ENCODE measurements at places on chromosomes 1 and 21.

GRCh38 chr1:219472596-219472995 is 140.3 kb downstream of the ZC3H11B start:
- DNase-seq: no peak

- DNase-seq: no peak
Measured at GRCh38 chr1:79896140-79896539, 889.6 kb upstream of the ADGRL4 start.

DNA sequence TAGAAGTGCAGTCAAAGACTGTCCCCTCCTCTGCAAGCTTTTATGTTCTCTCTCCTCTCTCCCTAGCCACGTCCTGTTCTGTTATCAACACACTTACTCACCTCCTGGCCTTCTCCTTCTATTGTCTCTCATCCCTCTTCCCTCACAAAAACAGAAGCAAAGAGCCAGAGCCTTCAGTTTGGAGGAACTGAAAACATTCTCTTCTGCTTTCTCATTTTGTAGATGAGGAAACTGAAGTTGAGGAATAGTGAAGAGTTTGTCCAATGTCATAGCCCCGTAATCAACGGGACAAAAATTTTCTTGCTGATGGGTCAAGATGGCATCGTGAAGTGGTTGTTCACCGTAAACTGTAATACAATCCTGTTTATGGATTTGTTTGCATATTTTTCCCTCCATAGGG is 1.9 kb downstream of the NLRP3 start:
- no peak for DNase-seq

GRCh38 chr1:19739628-19740027 is 60.1 kb downstream of the TMCO4 start:
- no peak for DNase-seq

- DNase-seq: no peak
Measured at GRCh38 chr1:38000529-38001455, 4.5 kb downstream of the FHL3 start.

GRCh38 chr1:235892202-235892601 is 25.5 kb upstream of the LYST start:
- no peak for DNase-seq

GRCh38 chr1:228152918-228153258 is 3.2 kb downstream of the GJC2 start:
- no peak for DNase-seq

DNA sequence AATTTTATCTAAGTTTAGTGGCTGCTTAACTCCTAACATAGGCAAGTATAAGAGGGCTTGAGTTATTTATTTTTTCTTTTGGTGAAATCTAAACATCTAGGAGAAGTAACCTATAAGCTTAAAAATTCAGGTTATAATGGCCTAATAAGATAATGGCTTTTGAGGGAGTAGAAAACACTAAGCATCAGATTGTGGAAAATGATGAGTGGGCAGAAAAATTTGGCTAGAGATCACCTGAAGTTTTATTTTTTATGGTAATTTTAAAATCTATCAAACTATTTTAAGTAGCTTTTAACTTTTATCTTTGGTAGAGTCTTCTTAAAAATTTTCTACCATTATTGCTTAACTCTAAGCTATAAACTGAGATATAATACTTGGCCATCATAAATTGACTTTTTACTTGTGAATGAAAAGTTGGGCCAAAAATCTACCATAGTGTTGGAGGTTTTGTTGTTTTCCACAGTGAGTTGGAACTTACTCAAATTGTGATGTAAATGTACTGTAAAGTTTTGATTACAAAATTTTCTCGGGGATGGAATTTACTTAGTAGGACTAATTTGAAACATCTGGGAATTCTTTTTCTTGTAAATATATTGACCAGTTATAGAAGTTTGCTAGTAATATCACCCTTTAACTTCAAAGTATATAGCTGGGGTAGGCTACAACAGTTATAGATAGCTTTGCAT is 63.9 kb downstream of the USP25 start:
- no peak for DNase-seq

DNA sequence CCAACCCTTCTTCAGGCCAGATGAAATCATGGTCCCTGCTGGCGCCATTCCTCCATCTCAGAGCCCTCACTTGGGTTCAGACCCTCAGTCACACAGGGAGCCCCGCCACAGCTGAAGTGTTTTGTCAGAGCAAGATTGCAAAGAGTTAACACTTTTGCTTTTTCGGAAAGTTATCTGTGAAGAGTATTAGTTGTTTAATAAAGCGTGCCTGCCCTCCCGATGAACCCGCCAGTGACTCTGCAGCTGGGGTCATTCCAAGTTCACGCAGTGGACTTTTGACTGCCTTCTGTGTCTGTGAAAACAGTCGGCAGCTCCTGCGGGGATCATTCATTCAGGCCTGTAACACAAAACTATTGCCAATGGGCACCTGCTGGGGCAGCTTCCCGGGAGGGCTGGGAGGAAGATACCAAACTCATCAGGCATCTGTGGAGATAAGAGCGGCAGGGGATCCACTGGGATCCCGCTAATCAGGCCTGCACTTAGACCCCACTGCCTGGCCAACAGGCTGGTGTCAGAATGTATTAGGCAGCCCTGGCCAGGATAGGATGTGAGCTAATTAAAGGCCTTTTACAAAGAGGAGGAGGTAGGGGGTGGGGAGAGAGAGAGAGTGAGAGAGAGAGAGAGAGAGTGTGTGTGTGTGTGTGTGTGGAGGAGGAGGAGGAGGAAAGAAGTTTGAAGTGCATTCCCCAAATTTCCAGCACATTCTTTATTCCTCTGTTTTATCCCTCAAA is 184.5 kb downstream of the DHRS3 start:
- DNase-seq: no peak

GRCh38 chr1:183604038-183604808 is 14.0 kb upstream of the NCF2 start:
- no peak for DNase-seq

DNA sequence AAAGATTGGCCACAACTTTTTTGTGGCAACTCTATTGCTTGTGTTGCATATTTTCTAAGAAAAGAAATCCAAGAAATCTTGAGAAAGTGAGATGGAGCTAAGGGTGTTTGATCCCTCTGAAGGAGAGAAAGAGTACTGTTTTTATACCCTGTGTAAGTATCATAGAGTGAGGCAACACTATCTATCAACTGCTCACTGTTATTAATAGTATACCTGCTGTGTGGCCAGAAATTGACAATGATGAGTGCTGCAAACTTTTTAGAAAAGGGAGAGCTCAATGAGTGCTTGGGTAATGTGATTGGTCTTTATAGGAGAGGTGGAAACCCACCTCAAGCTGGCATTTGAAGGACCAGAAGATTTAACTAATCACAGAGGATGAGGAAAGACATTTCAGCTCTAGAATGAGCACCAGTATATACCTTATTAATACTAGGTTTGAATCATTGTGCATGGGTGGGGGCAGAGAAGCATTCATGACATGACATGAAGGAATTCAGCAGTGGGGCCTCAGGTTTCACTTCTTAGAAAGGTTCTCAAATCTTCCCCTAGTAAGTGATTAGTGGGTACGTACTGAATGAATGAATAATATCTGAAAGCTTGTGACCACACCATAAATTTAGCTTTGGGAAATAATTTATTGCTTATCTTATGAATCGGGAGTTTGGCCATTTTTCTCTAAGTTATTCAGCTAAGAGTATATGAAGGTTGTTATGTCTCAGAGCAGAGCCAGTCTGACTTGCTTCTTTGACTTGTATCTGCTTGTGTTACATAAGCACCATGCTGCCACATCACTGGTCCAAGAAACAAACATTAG is 169.2 kb upstream of the SGIP1 start:
- DNase-seq: no peak

- no peak for DNase-seq
Measured at GRCh38 chr1:59146056-59146455, 150.8 kb upstream of the FGGY start.

DNA sequence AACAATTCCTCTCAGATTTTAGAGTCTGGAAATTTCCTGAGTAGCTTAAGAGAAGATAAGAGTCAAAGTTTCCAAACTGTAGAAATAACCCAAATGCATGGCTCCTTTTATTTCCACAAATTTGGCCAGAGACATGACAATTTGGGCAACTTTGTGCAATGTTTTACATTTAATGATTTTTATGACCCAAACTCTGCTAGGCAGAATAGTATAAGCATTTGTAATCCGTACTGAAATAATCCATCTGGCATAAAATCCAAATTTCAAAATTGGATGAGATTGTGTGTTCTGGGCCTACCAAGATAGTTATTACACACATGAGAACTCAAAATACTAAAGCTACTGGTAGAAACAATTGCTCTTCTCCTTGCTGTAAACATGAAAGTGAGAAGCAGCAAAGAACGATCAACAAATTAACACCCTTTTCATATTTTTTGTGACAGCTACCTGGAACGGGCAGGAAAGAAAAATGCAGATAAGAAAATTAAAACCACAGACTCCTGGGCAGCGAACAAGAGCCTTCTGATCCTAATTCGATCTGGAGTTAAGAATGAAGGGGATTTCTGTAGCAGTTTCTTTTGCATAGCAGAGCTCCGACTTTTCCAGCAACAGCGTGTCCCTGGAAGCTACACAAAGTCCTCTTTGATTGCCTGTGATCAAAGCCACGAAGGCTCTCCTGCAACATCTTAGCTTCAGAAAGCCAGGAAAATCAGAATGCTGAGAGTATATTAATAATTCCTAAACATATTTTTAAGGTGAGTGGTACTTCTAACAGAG is 191.2 kb downstream of the GRIK1 start:
- no peak for DNase-seq

- no peak for DNase-seq
Measured at GRCh38 chr1:184789884-184790283, 35.2 kb upstream of the EDEM3 start.

Data from posterior cingulate gyrus (tissue), 11 donors.